ENCODE measurements at places on chromosomes 16 and 17. TPM values are rescaled to one million over a fixed set of nuclear protein-coding genes. Genes with fewer than 3 reads are reported as not detected.

DNA sequence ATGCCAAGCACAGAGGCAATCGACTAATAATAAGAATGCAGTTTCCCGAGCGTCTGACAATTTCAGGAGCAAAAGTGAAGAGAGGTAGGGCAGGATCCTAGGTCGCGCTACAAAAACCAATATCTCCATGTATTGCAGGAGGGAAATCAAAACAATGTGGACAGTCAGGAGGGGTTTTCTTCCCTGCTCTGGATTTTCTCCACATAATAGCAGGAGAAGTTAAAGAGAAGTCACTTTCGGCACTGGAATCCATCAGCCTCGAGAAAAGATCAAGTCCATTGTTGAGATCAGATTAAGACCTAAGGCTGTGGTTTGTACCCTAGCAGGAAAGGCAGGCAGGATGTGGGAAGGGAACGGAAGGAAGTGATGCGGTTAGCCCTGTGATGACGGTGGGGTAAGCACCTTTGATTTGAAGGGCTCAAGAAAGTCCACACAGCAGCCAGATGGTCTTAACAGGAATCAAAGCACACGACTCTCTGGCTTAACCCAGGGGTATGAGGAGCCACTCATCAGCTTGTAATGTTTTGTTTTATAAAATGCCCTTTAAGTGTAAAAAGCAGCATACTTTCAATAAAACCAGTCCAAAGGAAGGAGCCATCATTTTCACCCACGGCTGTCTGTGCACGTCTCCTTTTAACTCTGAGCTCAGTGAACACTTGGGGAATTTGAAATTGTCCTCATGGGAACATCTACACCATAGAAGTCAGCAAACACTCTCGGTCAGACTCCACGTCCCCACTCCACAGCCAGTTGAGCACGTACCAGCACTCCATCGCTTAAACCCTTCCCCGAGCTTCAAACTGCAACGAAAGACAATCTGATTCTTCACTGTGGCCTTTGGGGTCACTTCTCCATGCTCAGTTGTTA lies 15.8 kb upstream of the AKTIP start:
- DNase-seq, result no peak

DNA sequence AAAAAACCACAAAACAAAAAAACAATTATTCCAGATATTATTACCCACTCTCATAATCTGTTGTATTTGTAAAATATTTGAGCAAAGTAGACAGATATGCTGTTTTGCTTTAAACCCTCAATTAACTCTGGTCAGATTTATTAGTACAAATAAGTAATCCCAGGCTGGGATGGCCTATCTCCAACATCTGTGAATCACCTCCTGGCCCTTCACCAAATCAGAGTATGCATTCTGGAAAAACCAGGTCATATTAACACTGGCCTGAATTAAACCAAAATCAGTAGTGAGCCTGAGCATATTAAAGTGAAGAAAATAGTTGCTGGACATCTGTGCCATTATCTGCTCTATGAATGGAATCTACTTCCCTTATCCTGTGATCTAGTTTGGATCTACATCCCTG lies 41.0 kb downstream of the STAT3 start:
- no peak for DNase-seq

- DNase-seq, result no peak
Measured at GRCh38 chr16:89009343-89010209, 32.6 kb upstream of the CBFA2T3 start.

GRCh38 chr17:43372273-43372911 lies 26.4 kb upstream of the ARL4D start:
- no peak for DNase-seq

- DNase-seq, result no peak
Measured at GRCh38 chr17:5225668-5226457, 8.8 kb downstream of the SCIMP start.

DNA sequence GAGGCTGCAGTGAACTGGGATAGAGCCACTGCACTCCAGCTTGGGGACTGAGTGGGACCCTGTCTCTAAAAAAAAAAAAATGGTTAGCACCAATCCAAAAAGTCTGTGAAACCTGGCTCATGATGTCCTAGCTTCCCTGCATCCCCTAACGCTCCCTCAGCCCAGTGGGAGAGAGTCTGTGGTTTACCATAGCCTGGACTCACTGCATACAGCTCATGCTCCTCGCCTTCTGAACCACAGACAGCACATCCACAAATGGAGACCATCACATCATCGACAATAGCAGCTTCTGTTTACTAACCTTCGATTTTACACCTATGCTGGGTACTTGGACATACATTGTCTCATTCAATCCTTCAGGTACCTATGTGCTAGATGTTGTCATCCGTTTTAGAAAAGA lies 43.6 kb downstream of the NLRC5 start:
- DNase-seq, result no peak

Gene SMG1
- total RNA-seq, result 124 TPM

- no peak for DNase-seq
Measured at GRCh38 chr17:48726916-48727286, 1.6 kb downstream of the HOXB13 start.

DNA sequence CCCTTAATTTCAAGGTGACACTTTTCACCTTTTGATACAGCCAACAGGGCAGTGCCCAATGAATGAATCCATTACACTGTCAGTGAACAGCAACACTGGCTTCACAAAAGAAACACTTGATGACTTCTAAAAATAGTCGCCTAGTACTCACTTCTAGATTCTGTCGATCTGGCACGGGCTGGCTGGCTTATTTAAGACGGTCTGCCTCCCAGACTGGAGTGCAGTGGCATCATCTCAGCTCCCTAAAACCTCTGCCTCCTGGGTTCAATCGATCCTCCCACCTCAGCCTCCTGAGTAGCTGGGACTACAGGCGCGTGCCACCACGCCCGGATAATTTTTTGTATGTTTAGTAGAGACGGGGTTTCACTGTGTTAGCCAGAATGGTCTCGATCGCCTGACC lies 1.9 kb downstream of the NDUFAB1 start:
- DNase-seq, result no peak

- no peak for DNase-seq
Measured at GRCh38 chr16:80541306-80541694, 507 bp downstream of the DYNLRB2 start.

Gene HAS3
- 2.7 TPM for total RNA-seq

DNA sequence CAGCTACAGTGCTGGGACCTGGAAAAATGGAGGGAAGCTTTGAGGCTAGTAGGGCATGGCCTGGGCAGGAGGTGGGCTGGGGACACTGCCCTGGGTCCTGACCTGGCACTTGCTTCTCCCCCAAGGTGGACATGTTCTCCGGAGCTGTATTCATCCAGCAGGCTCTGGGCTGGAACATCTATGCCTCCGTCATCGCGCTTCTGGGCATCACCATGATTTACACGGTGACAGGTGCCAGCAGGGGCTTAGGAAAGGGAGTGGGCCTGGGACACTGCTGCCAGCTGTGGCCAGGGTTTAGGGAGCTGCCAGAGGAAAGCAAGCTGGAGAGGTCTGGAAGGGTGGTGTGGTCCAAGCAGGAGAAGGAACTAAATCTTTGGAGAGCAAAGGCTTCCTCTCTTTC lies 3.1 kb downstream of the SLC5A2 start:
- no peak for DNase-seq

- DNase-seq, result no peak
Measured at GRCh38 chr17:57940653-57941329, 14.4 kb downstream of the CUEDC1 start.

GRCh38 chr16:26391833-26392232 lies 674.9 kb upstream of the C16orf82 start:
- no peak for DNase-seq

DNA sequence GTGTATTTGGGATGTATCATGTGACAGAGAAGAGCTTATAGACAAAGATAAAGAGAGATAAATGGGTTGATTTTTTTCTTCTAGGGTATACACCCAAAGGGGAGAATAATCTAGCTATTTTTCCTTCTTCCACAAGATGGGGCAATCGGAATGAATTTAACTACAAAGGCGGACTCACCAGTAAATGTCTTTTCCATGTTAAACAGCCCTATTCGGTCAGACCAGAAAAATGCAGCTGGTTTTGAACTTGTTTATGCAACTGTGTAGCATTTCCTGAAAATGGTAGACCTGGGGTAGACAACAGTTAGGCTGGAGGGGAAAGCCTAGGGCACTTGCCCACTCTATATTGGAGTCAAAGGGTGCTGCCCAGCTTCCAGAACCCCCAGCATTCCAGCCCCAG lies 477.1 kb downstream of the TOX3 start:
- DNase-seq, result no peak

GRCh38 chr16:88976366-88977017 lies 515 bp downstream of the CBFA2T3 start:
- no peak for DNase-seq

DNA sequence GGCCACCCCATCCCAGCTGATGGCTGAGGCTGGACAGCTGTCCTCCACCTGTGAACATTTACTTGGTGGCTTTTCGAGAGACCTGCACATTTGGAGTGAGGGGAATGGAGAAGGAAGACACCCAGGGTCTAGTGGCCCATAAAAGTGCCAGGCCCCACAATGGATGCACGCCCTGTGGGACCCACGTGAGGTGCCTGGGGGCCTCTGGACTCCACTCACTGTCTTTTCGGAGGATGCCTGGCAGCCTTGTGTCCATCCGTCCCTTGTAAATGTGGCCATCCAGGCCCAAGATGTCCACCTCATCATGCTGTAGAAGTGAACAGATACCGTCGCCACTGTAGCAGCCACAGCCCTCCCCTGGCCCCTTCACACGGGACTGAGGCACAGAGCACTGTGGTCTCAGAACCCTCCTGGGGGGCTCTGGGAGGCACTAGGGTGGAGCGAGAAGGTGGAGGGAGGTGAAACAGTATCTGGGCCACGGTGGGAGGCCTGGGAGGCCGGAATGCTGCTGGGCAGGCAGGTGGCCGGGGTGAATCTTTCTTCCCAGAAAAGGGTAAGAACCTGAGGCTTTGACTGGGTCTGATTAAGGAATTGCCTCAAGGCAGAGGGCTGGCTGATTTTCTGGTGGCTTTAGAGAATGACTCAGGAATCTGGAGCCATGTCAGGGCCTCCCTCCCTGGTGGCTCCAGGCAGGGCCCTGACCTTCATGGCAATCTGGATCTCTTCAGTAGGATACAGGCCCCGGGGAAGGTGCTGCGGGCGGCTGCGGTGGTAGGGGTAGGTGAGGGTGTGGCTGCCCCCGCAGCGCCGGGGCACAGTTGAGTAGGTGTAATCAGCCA lies 11.5 kb downstream of the UBALD2 start:
- no peak for DNase-seq

Gene MFAP4
- total RNA-seq, result 115 TPM

Gene RNF222
- total RNA-seq, result not detected

GRCh38 chr16:71626018-71626857 lies at the start of gene MARVELD3:
Gene MARVELD3, plus strand, starts transcription at chr16:71626184. Its CDS starts 46 bp downstream, at chr16:71626230.
- DNase-seq, result peak; percentile 70

DNA sequence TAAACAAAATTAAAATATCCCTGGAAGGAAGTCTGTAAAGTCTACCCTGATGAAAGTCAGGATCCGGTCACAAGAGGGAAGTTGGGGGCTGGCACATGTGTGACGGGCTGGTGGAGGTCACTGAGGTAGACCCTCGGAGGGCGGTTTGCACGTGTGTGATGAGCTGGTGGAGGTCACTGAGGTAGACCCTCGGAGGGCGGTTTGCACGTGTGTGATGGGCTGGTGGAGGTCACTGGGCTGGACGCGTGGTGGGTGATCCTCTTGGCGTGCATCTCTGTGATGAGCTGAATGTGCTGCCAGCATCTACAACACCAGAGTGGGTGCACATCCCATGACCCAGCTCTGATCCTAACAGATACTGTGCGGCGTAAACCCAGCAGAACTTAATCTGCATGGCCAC lies 43.7 kb upstream of the METRNL start:
- DNase-seq, result peak; percentile 25

Gene JPH3
- total RNA-seq, result 0.22 TPM

GRCh38 chr16:55690841-55691240 lies 35.1 kb downstream of the SLC6A2 start:
- DNase-seq, result no peak

Gene ABCA3
- 39.0 TPM for total RNA-seq

DNA sequence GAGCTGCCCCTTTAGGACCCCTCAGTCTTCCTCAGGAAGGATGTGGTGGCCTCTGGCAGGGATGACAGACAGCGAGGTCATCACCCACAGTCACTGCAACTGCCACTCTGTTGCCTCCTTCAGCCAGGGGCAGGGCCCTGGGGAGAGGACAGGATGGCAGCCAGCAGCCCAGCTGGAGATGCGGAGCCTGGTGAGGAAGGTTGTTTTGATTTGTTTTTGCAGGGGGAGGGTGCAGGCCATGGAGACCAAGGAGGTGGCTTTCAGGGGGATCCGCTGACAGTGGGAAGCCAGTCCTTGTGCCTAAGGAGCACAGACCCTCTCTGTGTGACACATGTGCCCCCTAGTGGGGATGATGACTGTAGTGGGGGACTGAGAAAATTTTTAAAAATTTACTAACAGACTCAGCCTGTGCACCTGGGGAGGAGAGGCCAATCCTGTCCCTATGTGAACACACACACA lies 7.4 kb downstream of the PRCD start:
- peak; percentile 82 for DNase-seq

Gene SPATA33
- 6.5 TPM for total RNA-seq

GRCh38 chr16:50731130-50731988 lies 10.5 kb upstream of the CYLD start:
- no peak for DNase-seq

GRCh38 chr16:31458073-31458843 lies 1.0 kb upstream of the ARMC5 start:
- peak; percentile 84 for DNase-seq

Gene UMOD
- not detected for total RNA-seq

DNA sequence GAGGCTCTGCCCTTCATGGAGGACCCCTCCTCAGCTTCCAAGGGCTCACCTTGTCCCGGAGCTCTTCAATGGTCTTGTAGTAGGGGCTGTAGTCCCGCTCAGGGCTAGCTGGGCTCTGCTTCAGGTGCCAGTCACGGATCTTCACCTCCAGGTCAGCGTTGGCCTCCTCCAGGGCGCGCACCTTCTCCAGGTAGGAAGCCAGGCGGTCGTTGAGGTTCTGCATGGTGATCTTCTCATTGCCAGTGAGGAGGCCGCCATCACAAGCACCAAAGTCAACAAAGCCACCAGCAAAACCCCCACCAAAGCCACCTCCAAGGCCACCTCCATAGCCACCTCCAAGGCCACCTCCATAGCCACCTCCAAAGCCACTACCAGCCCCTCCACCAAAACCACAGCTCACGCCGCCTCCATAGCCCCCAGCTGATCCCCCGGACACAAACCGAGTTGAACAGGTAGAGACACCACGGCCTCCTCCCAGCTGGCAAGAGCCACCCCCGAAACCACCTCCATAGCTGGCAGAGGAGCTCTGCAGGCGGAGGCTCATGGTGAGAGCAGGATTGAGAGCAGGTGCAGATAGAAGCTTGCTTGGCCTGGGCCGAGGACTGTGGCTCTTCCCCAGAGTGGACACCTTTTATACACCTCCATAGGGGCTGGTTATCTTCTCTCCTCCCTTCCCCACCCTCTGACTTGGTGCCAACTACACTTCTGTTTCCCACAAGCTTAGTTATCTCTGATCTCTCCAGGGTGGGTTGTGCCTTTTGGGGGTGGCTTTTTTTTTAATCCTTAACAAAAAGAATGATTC lies at the start of gene KRT13:
KRT13 (minus strand) TSS at position 606 of the 802 bp plus-strand sequence; CDS start at position 544, 62 bp downstream.
- no peak for DNase-seq
